ENCODE measurements at places on chromosomes 6 and 20. TPM values are rescaled to one million over a fixed set of nuclear protein-coding genes. Genes with fewer than 3 reads are reported as not detected.

DNA sequence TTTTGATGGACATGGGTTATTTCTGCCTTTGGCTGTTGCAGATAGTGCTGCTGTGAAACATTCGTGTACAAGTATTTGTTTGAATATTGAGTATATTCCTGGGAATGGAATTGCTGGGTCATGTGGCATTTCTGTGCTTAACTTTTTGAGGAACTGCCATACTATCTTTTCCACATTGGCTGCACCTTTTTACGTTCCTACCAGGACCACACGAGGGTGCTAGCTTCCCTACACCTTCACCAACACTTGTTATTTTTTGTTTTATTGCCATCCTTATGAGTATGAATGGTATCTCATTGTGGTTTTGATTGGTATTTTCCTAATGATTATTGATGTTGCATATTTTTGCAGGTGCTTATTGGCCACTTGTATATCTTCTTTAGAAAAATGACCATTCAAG is 47.8 kb upstream of the PLCG1 start:
- DNase-seq = no peak

DNA sequence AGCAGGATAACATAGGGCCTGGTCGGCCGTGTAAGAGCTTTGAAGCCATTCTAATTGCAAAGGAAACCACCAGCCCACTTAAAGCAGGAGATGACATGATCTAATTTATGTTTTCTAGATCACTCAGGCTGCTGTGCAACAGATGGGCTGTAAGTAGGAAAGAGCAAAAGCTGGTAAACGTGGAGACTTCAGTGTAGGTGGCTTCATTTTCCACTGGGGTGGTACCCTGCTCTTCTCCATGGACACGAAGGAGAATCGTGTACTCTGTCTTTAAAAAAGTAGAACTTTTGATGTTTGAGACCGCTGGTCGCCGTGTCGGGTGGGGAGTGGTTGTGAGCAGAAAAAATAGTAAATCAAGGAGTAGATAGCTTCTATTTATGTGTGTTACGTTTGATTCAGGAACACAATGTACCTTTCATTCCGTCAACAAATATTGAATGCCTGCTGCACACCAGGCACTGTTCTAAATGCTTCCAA is 6.4 kb downstream of the CASS4 start:
- no peak for DNase-seq

GRCh38 chr6:152170702-152171667 is 363.5 kb downstream of the ESR1 start:
- DNase-seq = peak; percentile 38

- peak; percentile 15 for DNase-seq
These were observed 311.1 kb upstream of the RNF24 start for GRCh38 chr20:4326195-4327065.

DNA sequence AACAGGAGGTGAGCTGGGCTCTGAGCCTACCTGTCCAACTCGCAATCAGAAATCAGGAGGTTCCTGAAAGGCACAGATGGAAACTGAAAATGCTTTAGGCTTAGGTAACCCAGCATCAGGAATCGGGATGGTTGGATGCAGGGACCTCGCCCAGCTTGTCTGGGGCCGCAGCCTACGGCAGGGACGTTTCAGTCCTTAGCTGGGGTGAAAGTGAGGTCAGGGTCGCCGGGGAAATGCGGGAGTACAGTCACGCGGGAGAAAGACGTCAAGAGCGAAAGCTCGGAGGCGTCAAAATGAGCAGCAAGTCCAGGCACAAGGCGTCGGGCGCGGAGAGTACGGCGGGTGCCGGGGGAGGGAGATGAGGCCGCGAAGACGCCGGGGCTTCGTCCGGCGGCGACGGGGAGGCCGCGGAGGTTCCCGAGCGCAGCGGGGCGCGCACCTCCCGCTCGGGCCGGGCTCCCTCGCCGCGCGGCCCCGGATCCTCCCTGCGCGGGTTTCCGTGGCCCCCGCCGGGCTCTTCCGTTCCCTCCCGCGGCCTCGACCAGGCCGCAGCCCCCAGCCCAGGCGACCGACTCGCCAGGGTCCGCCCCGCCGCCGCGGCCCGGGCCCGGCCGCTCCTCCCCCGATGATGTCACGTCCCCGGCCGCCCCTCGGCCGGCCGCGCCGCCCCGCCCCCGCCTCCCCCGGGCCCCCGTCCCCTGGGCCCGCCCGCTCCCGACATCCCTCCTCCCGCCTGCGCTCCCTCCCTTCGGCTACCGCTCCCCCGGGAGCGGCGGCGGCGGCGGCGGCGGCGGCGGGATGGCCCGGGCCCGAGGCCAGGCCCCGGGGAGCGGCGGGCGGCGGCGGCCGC is at the start of gene EBF4:
Gene EBF4 (plus strand): TSS at position 745 of the 850 bp plus-strand sequence. CDS start 866 bp downstream, outside the sequence.
- peak; percentile 73 for DNase-seq

DNA sequence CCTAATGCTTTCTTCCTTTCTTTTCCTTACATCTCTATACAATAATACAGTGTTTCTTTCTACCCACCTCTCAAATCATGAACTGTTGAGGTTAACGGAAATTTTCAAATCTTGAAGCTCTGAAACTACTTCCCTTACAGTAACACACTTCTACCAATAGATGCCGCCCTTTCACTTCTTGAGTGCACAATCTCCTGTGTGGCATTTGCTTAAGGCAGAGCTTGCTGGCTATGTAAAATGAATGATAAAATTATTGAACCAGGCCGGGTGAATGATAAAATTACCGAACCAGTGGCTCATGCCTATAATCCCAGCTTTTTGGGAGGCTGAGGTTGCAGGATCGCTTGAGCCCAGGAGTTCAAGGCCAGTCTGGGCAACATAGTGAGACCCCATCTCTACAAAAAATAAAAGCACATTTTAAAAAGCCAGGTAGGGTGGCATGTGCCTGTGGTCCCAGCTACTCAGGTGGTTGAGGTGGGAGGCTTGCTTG is 56.8 kb downstream of the KCNS1 start:
- DNase-seq = peak; percentile 86

DNA sequence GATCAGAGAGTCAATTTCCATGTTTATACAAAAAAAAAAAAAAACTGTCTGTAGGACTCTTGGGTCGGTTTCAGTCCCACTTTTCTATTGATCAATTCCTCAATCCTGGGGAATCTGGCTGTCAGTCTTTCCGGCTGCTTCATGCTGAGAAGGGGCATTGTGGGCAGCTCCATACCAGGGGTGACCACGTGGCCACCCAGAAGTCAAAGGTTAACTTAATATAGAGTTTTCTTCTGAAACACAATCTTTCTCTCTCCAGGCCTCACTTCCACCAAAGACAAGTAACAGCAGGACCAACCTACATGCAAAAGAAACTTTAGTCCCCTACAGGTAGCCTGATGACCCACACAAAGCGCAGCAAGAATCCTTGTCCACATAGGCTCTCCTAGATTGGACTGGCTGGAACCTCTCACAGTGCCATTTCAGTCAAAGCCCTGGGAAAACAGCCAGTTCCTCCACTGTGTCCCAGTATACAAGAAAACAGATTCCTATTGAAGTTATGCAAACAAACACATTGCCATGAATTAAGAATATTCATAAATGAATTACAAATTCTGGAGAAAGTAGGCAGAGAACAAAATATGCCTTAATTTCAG is 18.5 kb upstream of the SERPINB9 start:
- DNase-seq = no peak

DNA sequence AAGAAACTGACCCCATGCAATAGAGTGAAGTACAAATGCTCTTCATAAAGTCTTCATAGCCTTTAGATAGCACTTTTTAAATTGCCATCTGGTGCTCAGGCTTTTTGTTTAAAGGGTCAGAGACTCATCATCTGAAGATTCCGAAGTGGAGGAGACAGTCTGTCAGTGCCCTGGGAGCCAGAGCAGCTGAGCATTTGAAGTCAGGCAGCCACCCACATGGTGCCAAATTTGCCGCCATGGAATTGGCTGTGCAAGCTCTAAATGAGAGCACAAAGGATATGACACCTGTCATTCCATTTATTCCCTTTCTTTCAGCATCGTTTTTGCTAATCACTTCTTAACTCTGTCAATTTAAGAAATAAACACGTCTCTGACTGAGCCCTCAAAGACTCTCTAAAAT is 32.8 kb upstream of the CEP162 start:
- no peak for DNase-seq

- peak; percentile 24 for DNase-seq
These were observed 51.6 kb downstream of the CYP24A1 start for GRCh38 chr20:54122189-54122588.

DNA sequence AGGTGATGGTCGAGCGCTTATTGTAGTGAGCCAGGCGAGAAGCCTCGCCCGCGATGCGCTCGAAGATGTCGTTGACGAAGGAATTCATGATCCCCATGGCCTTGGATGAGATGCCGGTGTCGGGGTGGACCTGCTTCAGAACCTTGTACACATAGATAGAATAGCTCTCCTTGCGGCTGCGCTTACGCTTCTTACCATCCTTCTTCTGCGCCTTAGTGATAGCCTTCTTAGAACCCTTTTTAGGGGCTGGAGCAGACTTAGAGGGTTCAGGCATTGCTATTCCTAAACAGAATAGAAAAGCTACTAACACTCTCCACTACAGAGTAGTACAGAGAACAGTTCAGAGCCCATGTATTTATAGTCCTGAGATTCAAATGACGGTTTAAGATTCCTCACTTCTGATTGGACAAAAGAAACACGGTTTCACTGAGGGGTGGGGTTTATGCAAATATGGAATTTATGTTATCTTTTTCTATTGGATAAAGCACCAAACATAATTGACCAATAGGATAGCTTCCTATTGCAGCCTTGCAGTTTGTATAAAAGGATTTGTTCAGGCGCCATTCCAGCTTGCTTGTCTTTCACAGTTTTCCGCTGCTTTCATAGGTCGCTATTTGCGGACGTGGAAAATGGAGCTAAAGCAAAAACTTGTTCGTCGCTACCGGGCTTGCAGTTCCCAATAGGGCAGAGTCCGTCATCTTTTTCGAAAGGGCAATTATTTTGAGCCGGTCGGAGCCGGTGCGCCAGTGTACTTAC is 43.7 kb upstream of the HFE start:
- no peak for DNase-seq

DNA sequence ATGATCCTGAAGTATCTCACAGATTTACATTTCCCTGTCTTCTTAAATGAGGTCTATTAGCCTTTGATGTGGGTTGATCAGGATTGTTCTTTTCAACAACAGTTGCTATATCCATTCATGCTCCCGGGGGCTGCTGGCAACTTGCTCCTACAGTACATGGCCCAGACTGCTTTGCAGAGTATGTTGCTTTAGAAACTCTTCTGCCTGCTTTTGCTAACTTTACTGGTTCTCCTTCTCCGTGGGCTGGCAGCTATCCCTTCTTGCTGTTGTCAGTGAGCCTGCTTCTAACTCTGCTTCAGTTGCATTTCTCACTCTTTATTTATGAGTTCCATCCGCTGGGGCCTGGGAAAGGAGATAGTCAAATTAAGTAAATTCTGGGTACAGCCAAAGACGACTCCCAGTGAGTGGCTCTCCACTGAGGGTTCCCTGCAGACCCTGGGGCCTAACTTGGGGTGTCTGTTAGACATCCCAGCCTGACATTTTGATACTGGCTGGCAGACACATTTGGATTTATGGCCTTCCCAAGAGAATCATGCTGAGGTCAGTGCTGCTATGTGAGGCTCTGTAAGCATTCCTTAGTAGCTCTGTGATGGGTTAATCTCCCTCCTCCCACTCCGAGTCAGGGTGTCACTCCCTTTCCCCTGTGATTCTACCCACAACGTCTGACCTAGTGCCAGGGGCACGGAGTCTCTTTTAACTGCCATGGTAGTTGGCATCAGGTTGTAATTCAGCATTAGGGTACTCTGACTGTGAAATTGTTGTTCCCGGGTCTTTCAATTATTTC is 73.6 kb downstream of the SLX4IP start:
- peak; percentile 44 for DNase-seq

The MATN4 gene
- total RNA-seq = not detected

The KCNB1 gene
- total RNA-seq = 0.37 TPM

The SLC32A1 gene
- total RNA-seq = not detected

The FABP7 gene
- total RNA-seq = 0.24 TPM

The CRYBG1 gene
- 10.0 TPM for total RNA-seq

The OR2J3 gene
- not detected for total RNA-seq

The RIMS4 gene
- total RNA-seq = 9.0 TPM
